ENCODE measurements at places on chromosomes 11 and 22. TPM values are rescaled to one million over a fixed set of nuclear protein-coding genes. Genes with fewer than 3 reads are reported as not detected.

Gene SPTBN2
- 8.1 TPM for total RNA-seq

Gene SCGB1C1
- total RNA-seq, result not detected

Gene IL18BP
- total RNA-seq, result 21.5 TPM

Gene MS4A4A
- 53.9 TPM for total RNA-seq

Gene PRR33
- total RNA-seq, result not detected

Gene DCUN1D5
- total RNA-seq, result 19.7 TPM

Gene SCGB2A2
- not detected for total RNA-seq

Gene GRAP2
- 10.1 TPM for total RNA-seq

Gene LAMTOR1
- total RNA-seq, result 100 TPM

Gene FGF19
- not detected for total RNA-seq

Gene TRIM48
- total RNA-seq, result not detected

Gene CASP5
- 1.9 TPM for total RNA-seq

Gene TMEM25
- total RNA-seq, result 26.3 TPM

Gene TSSK2
- total RNA-seq, result not detected

Gene VSIG2
- 40.1 TPM for total RNA-seq

DNA sequence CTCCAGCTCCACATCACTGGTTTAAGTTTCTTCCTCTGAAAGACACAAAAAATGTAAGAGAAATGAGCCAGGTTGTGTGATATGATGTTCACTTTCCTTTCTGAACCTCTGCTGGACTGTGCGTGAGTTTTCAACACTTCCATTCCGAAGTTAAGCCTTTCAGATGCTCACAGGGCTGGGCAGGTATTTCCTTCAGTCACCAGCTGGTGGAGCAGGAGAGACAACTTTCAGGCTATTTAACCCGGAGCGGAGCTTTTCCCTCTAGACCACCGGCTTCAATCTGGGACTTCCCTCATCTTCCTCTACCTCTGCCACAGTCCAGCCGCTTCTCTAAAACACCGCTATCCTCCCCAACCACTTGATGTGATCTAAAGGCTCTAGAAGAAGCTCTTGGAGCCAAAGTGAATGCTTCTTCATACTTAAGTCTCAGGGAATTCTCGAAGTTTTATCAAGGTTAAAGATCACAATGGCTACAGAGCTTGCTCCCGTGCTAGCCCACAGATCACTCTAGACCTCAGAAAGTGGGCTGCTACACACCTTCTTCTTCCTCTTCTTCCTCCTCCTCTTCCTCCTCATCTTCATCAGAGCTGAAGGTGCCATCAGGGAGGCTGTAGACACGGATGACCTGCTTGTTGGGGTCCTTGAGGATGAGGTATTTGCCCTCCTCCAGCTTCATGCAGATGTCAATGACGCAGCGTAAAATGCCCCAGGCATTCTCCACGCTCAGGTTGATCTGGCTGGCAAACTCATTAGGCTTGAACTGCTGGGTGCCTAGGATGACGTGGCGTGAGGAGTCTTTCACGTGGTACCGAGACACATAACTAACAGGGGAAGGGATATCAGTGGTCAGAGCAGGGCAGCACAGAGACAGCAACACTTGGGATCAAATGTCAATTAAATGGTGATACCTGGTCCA, 4.4 kb upstream of the FOXRED2 start:
- DNase-seq, result no peak
- H3K4me1 ChIP-seq, result peaks cover 10% of the 10 kb centered on the region
- no peak overlapping the region for H3K4me3 ChIP-seq
- no peaks in the 10 kb centered on the region for H3K27me3 ChIP-seq
- no peak overlapping the region for H3K27ac ChIP-seq

DNA sequence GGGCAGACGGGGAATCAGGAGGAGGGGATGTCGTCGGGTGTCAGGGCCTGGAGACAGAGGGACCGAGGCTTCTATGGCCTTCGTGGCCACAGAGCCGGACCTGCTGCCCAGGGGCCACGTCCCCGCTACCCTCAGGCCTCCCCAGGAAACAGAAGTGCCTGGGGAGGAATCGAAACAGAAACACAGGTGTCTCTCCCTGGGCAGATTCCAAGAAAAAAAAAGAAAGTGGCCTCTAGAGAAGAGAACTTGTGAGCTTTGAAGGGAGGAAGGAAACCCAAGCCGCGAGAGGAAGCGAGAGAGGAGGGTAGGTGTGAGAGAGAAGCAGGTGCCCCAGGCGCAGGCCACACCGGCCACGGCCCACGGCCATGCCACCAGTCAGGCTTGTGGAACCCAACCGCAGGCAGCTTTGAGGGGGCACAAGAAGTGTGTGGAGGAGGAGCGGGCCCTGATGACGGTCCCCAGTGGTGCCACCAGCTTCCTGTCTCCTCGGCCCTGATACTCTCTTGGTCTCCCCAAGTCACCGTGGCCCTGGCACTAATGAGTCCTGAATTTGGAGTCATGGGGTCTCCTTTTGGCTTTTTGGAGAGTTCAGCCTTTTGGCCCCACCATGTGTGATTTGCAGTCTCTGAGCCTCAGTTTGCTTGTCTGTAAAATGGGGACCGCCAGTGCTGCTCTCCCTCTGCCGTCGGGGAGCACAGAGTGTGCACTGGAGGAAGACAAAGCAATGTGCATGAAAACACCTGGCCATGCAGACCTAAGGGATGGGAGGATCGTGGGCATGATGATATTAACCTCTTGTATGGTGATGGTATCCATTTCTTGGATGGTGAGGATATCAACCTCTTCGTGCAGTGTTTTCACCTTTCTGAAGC, 25.2 kb downstream of the LIF start:
- H3K4me1 ChIP-seq, result no peaks in the 10 kb centered on the region
- H3K27ac ChIP-seq, result peak overlapping the region; percentile 17
- H3K4me3 ChIP-seq, result no peak overlapping the region
- DNase-seq, result no peak

- no peaks in the 10 kb centered on the region for H3K27me3 ChIP-seq
- H3K36me3 ChIP-seq, result no peaks in the 10 kb centered on the region
- DNase-seq, result no peak
- no peak overlapping the region for H3K27ac ChIP-seq
- H3K4me3 ChIP-seq, result no peak overlapping the region
Observed at GRCh38 chr11:9799886-9800285, 136.0 kb downstream of the SWAP70 start.

GRCh38 chr11:77705876-77706579, 68.4 kb upstream of the CLNS1A start:
- H3K4me3 ChIP-seq, result no peak overlapping the region
- no peak for DNase-seq
- H3K36me3 ChIP-seq, result peaks cover 12% of the 10 kb centered on the region
- H3K4me1 ChIP-seq, result no peaks in the 10 kb centered on the region
- no peaks in the 10 kb centered on the region for H3K27me3 ChIP-seq

GRCh38 chr11:64156235-64157011, 9.5 kb downstream of the MACROD1 start:
- no peak for DNase-seq
- H3K4me3 ChIP-seq, result no peak overlapping the region
- no peaks in the 10 kb centered on the region for H3K27me3 ChIP-seq
- no peaks in the 10 kb centered on the region for H3K4me1 ChIP-seq
- no peak overlapping the region for H3K27ac ChIP-seq

GRCh38 chr11:14455648-14456430, 43.8 kb downstream of the COPB1 start:
- DNase-seq, result no peak
- H3K36me3 ChIP-seq, result peaks cover 47% of the 10 kb centered on the region
- no peaks in the 10 kb centered on the region for H3K4me1 ChIP-seq
- H3K27ac ChIP-seq, result no peak overlapping the region

GRCh38 chr11:30312243-30312642, 10.7 kb upstream of the ARL14EP start:
- DNase-seq, result no peak
- H3K4me3 ChIP-seq, result no peak overlapping the region
- no peak overlapping the region for H3K27ac ChIP-seq
- H3K27me3 ChIP-seq, result no peaks in the 10 kb centered on the region

DNA sequence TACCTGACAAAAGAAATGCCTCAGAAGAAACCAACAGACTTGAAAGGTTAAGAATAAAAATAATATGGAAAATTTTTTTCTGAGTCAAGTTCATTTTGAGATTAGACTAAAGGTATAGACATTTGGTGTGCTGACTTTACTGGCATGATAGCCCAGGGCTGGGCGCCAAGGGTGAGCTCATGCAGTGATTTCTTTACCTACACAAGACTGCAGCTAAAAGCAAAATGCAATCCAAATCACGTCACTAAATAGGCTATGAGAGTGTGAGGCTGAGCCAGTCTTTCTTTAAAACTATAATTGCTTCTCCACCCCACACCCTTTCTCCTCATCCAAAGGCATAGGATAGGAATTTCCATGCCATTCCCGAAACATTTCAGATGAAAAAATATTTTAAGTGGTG, 196.5 kb downstream of the FAM76B start:
- H3K4me3 ChIP-seq, result no peak overlapping the region
- no peaks in the 10 kb centered on the region for H3K4me1 ChIP-seq
- no peaks in the 10 kb centered on the region for H3K27me3 ChIP-seq
- no peak for DNase-seq

GRCh38 chr11:34789196-34789834, 126.9 kb downstream of the APIP start:
- H3K4me1 ChIP-seq, result no peaks in the 10 kb centered on the region
- H3K4me3 ChIP-seq, result no peak overlapping the region
- no peaks in the 10 kb centered on the region for H3K36me3 ChIP-seq
- H3K27me3 ChIP-seq, result no peaks in the 10 kb centered on the region

DNA sequence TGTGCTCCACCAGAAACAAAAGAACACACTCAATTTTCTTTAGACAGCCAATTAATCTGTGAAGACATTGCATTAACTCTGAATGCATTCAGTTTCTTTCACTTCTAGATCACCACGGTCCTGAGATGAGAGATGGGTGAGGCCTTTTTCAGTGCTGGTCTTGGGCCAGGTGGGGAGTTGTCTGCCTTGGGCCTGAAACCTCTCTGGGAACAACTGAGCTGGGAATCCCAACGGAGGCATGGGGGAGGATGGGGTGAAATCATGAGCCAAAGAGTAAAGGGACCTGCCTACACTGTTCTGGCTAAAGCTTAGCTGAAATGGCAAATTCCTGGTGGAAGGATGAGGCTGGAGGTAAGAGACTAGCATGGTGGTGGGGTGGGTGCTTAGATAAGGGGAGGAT, 353.5 kb upstream of the B3GAT1 start:
- no peaks in the 10 kb centered on the region for H3K27me3 ChIP-seq
- H3K4me1 ChIP-seq, result no peaks in the 10 kb centered on the region
- no peak for DNase-seq
- H3K27ac ChIP-seq, result no peak overlapping the region

- no peaks in the 10 kb centered on the region for H3K36me3 ChIP-seq
- H3K4me1 ChIP-seq, result no peaks in the 10 kb centered on the region
- no peak overlapping the region for H3K4me3 ChIP-seq
- no peak for DNase-seq
Observed at GRCh38 chr11:42170601-42171000, 711.1 kb upstream of the LRRC4C start.

DNA sequence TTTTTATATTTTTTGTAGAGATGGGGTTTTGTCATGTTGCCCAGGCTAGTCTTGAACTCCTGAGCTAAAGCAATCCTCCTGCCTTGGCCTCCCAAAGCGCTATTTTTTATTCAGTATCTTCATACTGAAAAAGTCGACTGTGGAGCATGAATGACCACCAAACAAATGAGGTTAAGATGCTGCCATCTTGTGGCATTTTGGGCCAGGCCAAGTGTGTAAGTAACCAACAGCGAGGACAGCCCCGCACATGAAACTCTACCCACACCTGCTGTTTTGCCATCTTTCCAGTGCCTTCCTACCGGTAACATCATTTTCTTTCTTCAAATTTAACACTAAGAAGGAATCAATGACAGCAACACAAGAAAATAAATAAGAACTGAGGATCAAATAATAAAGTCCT, 32.2 kb upstream of the AQP11 start:
- no peaks in the 10 kb centered on the region for H3K4me1 ChIP-seq
- H3K27ac ChIP-seq, result no peak overlapping the region
- no peak overlapping the region for H3K4me3 ChIP-seq
- no peak for DNase-seq
- H3K27me3 ChIP-seq, result no peaks in the 10 kb centered on the region

- no peaks in the 10 kb centered on the region for H3K4me1 ChIP-seq
- H3K36me3 ChIP-seq, result no peaks in the 10 kb centered on the region
- H3K4me3 ChIP-seq, result no peak overlapping the region
- no peaks in the 10 kb centered on the region for H3K27me3 ChIP-seq
- no peak for DNase-seq
- H3K27ac ChIP-seq, result no peak overlapping the region
Observed at GRCh38 chr11:28259177-28259843, 151.1 kb downstream of the METTL15 start.

GRCh38 chr11:2693271-2694261, 6.2 kb downstream of the KCNQ1OT1 start:
- no peaks in the 10 kb centered on the region for H3K36me3 ChIP-seq
- no peak for DNase-seq
- H3K4me3 ChIP-seq, result no peak overlapping the region
- H3K27me3 ChIP-seq, result no peaks in the 10 kb centered on the region

GRCh38 chr22:49869845-49870712, 16.4 kb downstream of the ZBED4 start:
- no peak overlapping the region for H3K4me3 ChIP-seq
- no peak for DNase-seq
- no peaks in the 10 kb centered on the region for H3K27me3 ChIP-seq
- no peak overlapping the region for H3K27ac ChIP-seq
- no peaks in the 10 kb centered on the region for H3K4me1 ChIP-seq

DNA sequence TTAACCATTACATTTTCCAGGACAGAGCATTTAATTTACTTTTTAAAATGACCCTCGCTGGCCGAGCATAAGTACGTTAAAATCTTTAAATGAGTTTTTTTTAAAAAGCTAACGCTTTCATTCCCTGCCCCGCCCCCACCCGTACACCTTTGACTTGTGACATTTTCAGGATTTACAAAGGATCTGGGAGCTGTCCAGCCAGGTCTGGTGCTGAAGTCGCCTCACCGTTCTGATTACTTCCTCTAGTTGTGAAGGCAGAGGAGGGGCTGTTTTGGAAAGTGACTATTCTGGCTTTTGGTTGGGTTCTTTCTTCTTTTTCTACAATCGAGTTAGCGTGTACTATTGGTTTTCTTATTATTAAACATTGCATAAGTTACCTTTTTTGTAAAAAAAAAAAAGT, 2.9 kb downstream of the C11orf87 start:
- peak; percentile 66 for DNase-seq
- no peaks in the 10 kb centered on the region for H3K36me3 ChIP-seq
- H3K27ac ChIP-seq, result no peak overlapping the region
- H3K4me3 ChIP-seq, result no peak overlapping the region
- peaks cover 44% of the 10 kb centered on the region for H3K27me3 ChIP-seq
- no peaks in the 10 kb centered on the region for H3K4me1 ChIP-seq

GRCh38 chr22:23495614-23496444, 84.3 kb downstream of the IGLL1 start:
- H3K4me1 ChIP-seq, result no peaks in the 10 kb centered on the region
- no peak overlapping the region for H3K27ac ChIP-seq
- DNase-seq, result peak; percentile 46
- H3K4me3 ChIP-seq, result no peak overlapping the region
